ENCODE measurements at places on chromosomes 7 and 10. TPM values are rescaled to one million over a fixed set of nuclear protein-coding genes. Genes with fewer than 3 reads are reported as not detected.
A peak's percentile ranks its signal among the peaks of the same experiment; 100 is the strongest.

GRCh38 chr10:48364659-48365405 lies 58.4 kb downstream of the MAPK8 start:
- DNase-seq, result no peak

GRCh38 chr10:91536733-91537132 lies 96.1 kb downstream of the PPP1R3C start:
- DNase-seq, result no peak

DNA sequence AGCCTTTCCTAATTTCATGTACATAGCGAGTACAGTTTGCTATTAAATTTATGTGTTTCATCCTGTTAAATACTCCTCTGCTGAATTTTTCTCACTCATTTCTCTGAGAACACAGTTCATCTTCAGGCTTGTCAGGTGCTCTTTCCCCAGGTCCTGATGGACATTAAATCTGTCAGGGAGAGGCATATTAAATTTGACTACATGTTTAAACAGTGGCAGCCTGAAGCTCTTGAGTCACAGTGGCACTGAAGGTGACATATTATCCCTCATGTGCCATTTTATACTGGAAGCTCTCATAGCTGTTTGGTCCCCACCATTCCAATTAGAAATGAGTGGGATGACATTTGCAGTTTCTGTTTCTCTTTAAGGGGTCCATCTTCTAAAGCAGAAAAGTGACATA lies 1089.6 kb upstream of the SORCS1 start:
- no peak for DNase-seq

- no peak for DNase-seq
Observed at GRCh38 chr7:108421720-108422331, 34.4 kb downstream of the NRCAM start.

- DNase-seq, result peak; percentile 23
Observed at GRCh38 chr7:96833676-96834453, 124.2 kb upstream of the SEM1 start.

- DNase-seq, result no peak
Observed at GRCh38 chr7:156251861-156252260, 388.7 kb upstream of the RNF32 start.

DNA sequence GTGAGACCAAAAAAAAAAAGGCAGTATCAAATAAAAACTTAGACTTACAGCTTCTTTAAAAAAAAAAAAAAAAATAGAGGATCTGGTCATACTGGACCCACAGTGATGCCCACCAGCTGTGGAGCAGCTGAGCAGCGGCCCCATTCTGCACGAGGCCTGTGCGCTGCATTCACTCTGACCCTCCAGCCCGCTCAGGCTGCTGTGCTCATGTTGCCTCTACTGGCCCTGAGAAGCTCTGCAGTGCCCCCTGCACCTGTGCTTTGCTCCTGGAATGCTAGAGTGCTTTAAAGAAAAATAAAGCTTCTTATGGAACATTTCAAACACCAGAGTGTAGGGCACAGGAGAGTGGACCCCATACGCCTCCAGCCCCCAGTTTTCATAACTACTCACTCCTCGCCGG lies 33.2 kb downstream of the TMEM120A start:
- DNase-seq, result no peak

GRCh38 chr10:16570731-16571130 lies 49.1 kb upstream of the C1QL3 start:
- no peak for DNase-seq

DNA sequence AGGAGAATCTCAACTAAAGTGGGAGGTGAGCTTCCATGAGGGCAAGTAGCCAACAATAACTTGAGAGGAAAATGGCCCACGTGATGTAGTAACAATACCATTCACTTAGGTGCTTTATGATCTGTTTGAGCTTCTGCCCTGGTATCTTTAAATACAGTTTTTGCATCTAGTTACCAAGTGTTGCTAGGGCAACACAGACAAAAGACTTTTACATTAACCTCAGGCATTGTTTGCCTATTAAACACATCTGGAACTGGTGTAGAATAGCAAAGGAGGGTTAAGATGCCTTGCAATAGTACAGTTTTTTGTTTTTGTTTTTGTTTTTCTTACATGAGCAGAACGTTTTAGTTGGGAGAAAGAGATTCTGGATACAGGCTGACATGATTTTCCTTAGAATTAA lies 97.7 kb upstream of the MTPN start:
- no peak for DNase-seq

DNA sequence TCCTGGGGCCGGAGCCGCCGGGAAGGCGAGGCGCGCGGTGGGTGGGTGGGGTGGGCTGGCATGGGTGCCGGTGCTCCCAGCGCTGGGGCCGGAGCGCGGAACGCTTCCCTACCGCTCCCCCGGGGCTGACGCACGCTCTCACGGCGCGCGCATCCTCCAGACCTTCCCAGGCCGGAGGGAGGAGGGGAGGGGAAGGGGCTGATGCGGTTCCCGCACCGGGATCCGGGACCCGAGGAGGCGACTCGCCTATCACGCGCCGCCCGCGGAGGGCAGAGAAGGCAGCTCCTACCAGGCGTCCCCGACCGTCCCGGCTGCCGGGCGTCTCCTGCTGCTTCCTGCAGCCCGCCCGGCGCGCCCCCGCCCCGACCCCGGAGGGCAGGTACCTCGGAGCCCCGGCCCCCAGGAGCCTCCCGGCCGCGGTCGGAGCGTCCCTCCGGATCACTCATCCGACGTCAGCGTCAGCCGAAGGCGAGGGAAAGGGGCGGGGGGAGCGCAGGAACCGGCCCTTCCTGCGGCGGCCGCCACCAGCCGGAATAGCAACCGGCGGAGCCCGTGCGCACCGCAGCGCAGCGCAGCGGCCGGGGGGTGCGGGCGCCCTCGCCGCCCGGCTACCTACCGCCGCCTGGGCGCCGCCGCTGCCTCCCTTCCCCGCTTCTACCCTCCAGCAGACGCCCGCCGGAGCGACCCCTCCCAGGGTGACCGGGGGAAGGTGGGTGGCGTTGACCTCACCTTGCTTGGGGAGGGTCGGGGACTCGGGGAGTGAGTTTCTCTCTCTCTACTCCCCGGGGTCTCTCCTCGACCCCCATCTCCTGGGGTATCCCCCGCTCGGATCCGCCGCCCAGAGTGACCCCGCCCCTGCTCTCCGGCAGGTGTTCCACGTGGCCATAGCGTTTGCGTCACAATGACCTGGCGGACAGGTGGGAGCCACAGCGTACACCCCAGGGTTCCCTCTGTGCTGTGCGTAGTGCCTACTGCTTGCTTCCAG lies at the start of gene ICA1:
TSS of gene ICA1 (minus strand) at position 457 of the 985 bp plus-strand sequence. CDS start 26,241 bp downstream, outside the sequence.
- DNase-seq, result peak; percentile 28

DNA sequence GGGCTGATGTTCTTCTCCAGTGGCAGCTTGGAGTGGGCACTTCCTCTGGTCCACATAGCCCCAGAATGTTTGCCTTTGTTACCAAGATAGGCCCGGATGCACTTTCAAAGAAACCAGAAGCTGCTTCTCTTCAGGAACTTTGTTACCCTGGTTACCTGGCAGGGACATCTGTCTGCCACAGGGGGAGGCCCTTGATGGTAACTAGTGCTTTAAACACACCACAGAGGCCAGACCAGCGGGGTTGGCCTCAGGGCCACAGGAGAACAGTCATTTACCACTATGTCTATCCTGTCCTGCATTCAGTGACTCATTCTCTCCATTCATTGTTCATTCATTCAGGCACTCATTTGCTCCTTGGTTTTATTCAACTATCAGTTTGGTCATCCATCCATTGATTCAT lies 11.9 kb upstream of the PLEKHA1 start:
- no peak for DNase-seq

DNA sequence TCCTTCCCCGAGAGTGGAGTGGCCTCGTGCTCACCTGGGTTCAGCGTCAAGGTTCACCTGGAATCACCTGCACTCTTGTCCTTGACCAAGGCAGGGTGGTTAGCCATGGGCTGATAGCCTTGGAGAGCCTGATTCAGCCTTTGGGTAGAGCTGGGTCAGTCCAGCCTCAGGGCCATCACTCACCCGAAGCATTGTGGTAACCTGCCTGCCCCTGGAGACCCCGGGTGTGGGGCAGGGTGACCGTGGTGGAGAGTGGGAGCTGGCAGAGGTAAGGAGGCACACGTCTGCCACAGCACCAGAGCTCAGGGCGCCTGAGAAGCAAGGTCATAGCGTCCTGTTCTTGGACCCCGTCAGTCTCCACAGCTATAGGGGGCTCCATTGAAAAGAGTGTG lies 27.8 kb upstream of the WDFY4 start:
- no peak for DNase-seq

DNA sequence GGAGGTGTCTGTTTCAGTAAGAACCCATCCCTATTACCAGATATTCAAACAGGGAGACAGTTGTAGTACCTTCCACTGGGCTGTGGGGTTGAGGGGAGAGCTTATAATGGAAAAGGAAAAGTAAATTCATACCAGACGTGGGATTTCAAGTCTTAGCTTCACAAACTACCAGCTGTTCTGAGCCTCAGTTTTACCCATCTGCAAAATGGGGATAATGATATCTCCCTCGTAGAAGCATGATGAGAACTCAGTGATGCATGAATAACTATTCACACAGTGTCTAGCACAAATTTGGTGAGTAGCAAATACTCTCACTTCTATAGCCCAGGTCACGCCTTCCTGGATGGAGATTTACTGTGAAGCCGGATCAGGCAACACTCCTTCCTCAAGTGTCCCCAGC lies 29.1 kb upstream of the IKZF1 start:
- DNase-seq, result no peak

- DNase-seq, result no peak
Observed at GRCh38 chr10:5196702-5197113, at the start of gene AKR1C4. Gene AKR1C4 (plus strand): TSS chr10:5196837. CDS start chr10:5196868, 31 bp downstream.

GRCh38 chr7:147298611-147299043 lies 1182.0 kb downstream of the CNTNAP2 start:
- no peak for DNase-seq

DNA sequence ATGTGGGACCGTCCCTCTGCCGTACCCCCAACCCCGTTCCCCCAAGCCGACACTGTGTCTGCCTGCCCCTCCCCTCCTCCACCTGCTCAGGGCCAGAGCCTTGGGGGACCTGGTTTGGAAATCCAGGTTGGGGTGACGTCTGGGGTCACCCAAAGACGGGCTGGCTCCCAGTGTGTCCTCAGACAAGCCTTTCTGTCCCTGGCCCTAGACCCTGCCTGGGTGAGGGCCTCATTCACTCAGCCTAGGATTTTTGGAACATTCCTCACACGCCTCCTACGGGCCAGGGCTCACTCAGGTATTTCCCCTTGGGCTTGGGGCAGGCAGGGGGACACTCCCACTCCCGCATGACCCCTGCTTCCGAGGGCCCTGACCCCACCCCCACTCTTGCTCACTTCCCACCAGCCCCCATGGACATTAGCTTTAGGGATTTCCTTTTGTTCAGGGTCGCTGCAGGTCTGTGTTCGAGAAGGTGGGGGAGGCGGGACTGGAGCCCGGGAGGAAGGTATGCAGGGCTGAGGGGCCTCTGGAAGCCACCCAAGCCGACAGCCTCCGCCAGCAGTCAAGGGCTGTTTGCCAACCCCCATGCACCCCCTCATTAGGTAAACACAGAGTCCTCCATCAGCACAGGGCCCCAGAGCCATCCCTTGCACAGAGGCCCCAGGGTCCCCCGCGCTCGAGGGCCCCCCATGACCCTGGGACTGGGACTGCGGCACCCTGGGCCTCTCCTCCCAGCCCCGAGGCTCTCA lies 35.1 kb downstream of the PDGFA start:
- no peak for DNase-seq

DNA sequence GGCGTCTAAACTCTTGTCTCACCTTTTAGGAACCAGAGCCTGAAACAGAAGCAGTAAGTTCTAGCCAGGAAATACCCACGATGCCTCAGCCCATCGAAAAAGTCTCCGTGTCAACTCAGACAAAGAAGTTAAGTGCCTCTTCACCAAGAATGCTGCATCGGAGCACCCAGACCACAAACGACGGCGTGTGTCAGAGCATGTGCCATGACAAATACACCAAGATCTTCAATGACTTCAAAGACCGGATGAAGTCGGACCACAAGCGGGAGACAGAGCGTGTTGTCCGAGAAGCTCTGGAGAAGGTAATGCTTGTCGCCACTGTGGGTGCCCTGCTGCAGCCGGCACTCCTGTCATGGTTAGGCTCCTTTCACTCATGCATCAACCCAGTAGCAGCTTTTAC lies 113.1 kb downstream of the ZMYND11 start:
- no peak for DNase-seq

DNA sequence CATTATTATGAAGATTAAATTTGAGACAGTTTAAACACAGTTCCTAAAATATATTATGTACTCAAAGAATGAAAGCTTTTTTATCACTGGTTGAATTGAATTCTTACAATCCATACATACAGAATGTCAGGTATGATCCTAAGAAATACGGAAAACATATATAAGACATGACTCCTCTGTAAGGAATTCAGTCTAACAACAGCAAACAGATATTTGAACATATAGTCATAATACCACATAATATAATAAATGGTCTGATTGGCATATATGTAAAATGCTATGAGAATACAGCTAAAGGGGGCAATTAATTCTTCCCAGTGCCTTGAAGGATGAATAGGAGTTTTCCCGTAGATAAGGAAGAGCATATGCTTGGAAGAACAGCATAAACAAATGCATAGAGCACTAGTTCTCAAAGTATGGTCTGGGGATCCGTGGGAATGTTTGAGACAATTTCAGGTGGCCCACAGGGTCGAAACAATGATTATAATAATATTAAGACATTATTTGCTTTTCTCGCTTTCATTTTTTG lies 10.6 kb upstream of the ARID5B start:
- DNase-seq, result no peak

DNA sequence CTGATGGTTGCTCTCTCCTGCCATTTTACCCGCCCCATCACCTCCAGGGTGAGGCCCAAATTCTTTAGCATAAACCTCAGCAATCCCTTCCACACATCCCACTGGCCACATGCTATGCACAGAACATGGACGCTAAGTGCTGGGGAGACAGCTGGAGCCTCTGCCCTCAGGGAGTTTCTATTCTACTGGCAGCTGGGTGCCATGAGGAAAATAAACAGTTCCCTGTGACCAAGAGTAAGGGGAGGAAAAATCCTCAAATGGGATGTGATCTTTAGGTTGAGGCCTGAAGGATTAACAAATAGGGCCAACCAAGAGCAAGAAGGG lies 1.2 kb downstream of the PARP12 start:
- no peak for DNase-seq

DNA sequence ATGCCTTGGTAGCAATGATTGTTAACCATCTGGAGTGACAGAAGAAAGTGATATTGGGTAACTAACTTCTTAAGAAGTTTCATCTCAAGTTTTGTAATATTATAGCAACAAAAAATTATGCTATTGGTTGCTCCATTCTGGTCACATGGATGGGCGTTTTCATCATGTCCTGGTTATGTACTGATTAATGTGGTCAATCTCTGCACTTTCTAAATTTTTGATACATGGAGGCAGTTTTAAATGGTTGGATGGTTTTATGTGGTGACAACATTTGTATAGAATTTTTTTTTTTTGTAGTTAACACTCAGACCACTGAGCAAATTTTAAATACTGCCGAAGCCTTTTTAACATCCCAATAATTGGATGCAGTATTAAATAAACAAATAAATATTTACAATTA lies 55.2 kb upstream of the CCAR1 start:
- DNase-seq, result no peak

NEBL gene
- polyA plus RNA-seq, result 75.5 TPM

MINDY4 gene
- polyA plus RNA-seq, result 10.2 TPM

SEC31B gene
- polyA plus RNA-seq, result 11.4 TPM

MSS51 gene
- polyA plus RNA-seq, result 1.2 TPM

TSPAN13 gene
- polyA plus RNA-seq, result 24.3 TPM

HOXA3 gene
- 53.5 TPM for polyA plus RNA-seq

ARHGEF35 gene
- 20.7 TPM for polyA plus RNA-seq

FAM25G gene
- not detected for polyA plus RNA-seq

LGI1 gene
- polyA plus RNA-seq, result 5.4 TPM

ATOH7 gene
- 1.8 TPM for polyA plus RNA-seq

MYH16 gene
- polyA plus RNA-seq, result 0.21 TPM

KCNH2 gene
- polyA plus RNA-seq, result 21.0 TPM

PDE1C gene
- polyA plus RNA-seq, result 3.3 TPM

TMEM139 gene
- 74.8 TPM for polyA plus RNA-seq

Data from left renal cortex interstitium (tissue), 4 donors.